HFFc6 (cell line): ENCODE measurements at places on chromosomes 16 and 17. TPM values are rescaled to one million over a fixed set of nuclear protein-coding genes. Genes with fewer than 3 reads are reported as not detected.

TRIM47 gene
- 0.74 to 2.0 TPM (median 1.6 TPM) in 3 replicates for total RNA-seq

MYO15A gene
- total RNA-seq = 0.13 to 0.19 TPM (median 0.16 TPM) in 3 replicates

KCNG4 gene
- total RNA-seq = not detected in 2 replicates

PRSS22 gene
- total RNA-seq = not detected in 3 replicates

TNRC6A gene
- total RNA-seq = 41.6 to 47.1 TPM (median 44.9 TPM) in 3 replicates

CACNG5 gene
- not detected in 3 replicates for total RNA-seq

RND2 gene
- total RNA-seq = 0.12 to 0.36 TPM (median 0.24 TPM) in 3 replicates

ABCC12 gene
- total RNA-seq = not detected in 3 replicates

PRDM7 gene
- total RNA-seq = not detected in 3 replicates

BRIP1 gene
- total RNA-seq = 4.0 to 8.5 TPM (median 8.0 TPM) in 3 replicates

NEUROD2 gene
- total RNA-seq = not detected in 3 replicates
